ENCODE measurements at places on chromosomes 12 and 14.

DNA sequence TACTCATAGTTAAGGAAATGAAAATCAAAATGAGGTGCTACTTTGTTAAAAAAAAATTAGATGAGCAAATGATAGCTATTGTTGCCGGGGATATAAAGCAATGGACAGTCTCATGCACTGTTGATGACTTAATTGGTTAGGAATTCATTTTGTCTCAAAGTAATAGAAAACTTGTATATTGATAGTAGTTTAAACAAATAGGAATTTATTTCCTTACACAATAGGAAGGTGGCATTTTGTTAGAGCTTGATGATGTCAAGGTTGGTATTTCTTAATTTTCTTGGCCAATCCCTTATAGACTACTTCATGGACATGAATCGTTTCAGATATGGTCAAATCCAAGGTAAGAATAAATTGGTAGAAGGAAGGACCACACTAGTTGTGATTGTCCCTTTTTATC, 7.8 kb downstream of the PRPF39 start:
- DNase-seq, result no peak

- DNase-seq, result no peak
Observed at GRCh38 chr12:109656743-109657142, 56.9 kb upstream of the FAM222A start.

DNA sequence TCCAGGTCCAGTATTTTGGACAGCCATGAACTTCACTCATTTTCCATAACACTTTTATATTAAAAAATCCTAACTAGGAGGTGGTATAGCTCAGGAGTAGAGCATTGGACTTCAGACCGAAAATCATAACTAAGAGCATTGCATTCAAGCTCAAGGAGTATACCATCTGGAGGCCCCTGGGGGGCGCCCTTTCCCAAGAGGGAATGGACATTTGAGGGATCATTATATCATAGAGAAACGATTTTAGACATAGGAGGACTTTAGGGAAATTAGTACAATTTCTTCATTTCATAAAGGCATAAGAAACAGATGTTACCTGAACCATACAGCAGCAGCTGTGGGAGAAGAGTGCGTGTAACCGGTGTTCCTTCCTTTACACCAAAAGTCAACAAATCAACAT, 5.2 kb upstream of the ATG14 start:
- DNase-seq, result no peak

- DNase-seq, result no peak
Observed at GRCh38 chr14:78075555-78076277, 94.5 kb upstream of the NRXN3 start.

DNA sequence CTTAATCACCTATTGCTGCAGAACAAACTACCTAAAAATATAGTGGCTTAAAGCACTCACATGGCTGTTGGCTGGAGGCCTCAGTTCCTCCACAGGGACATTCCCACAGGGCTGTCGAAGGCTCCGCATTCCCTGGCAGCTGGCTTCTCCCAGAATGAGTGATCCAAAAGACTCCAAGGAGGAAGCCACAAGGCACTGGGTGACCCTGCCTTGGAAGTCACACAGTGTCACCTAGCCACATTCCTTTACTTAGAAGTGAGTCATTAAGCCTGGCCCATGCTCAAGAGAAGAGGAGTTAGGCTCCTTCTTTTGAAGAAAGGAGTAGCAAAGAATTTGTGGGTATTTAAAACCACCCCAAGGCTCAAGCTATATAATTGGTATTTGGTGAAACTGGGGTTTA, 63.9 kb upstream of the MAP1LC3B2 start:
- DNase-seq, result no peak

- peak; percentile 45 for DNase-seq
Observed at GRCh38 chr14:91008759-91009409, 51.6 kb downstream of the RPS6KA5 start.

GRCh38 chr14:22113401-22113800, 439.8 kb upstream of the OR4E1 start:
- no peak for DNase-seq

- no peak for DNase-seq
Observed at GRCh38 chr12:24688601-24689000, 260.3 kb downstream of the BCAT1 start.

GRCh38 chr12:131872154-131873051, 22.0 kb upstream of the ULK1 start:
- no peak for DNase-seq

GRCh38 chr12:131867471-131867870, 27.0 kb upstream of the ULK1 start:
- DNase-seq, result no peak

DNA sequence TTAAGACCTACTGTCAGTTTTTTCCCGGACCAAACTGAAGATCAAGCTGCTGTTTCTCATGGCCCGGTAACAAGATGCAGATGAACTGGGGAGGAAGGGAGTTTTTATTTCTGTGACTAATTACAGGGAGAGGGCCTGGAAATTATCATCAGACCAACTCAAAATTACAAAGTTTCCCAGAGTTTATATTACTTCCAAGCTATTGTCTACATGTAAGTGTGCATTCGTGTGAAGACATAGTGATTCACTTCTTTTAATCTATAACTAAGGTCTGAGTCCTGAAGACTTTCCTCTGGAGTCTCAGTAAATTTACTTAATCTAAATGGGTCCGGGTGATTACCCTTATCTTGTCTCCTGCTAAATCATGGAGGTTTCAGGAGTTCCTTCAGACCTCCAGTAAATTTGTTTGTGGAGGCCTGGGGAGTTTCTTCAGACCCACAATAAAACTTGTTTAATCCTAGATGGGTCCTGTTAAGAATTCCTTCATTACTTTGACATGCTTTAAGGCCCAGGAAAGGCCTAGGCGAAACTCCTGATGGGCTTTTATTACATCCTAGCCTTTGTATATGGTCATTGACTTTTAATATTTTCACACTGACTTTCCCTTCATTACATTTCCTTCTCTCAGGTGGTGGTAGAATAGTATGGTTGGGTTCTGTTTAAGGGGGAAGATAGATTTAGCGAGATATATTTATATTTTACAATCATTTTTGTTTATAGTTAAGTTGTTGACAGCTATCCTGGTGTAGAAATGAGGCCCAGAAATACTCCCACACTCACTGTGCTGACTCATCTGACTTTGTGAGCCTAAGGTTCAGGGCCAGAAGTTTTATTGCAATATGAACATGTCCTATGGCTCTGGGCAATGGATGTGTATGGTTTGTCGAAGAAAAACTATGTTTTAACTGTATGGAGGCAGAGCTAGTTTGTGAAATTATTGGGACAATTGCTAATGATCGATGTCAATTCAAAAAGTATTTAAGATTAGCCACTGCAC, 627.0 kb upstream of the FBXO33 start:
- DNase-seq, result no peak

GRCh38 chr14:87630846-87631245, 362.1 kb downstream of the GALC start:
- DNase-seq, result no peak

- DNase-seq, result no peak
Observed at GRCh38 chr14:94650806-94651805, 38.9 kb downstream of the SERPINA3 start.

GRCh38 chr12:46786774-46787173, 39.0 kb downstream of the SLC38A4 start:
- DNase-seq, result no peak

DNA sequence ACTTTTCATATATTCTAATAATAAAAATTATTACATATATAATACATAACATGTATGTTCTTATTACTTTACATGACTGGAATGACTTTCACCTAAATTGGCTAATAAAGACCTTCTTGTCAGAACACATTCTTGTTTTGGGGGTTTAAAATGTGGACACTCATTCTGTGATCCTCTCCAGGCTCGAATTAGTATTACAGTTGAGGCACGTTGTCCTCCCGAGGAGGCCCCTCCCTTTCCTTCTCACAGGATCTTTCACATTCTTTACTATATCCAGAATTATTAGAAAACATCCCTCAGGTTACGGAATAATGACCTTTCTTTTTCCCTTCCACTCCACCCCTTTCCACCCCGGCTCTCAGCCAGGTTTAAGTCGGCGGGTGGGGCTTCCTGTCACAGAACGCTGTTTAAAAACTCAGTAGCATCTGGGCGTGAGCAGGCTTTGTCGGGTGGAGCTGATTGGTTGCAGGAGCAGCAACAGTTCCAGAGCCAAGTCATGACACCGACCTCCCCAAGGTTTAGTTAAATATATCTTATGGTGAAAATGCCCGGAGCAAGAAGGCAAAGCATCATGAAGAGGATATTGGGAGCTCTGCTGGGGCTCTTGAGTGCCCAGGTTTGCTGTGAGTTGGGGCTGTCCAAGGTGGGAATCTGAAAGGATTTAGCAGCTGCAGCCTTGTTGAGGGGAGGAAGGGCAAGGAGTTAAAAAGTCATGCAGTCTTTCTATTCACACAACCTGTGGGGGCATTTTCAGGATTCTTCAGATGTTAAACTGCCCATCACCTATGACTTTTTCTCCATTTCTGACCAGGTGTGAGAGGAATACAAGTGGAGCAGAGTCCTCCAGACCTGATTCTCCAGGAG, 396.7 kb upstream of the OR4E1 start:
- peak; percentile 67 for DNase-seq

DNA sequence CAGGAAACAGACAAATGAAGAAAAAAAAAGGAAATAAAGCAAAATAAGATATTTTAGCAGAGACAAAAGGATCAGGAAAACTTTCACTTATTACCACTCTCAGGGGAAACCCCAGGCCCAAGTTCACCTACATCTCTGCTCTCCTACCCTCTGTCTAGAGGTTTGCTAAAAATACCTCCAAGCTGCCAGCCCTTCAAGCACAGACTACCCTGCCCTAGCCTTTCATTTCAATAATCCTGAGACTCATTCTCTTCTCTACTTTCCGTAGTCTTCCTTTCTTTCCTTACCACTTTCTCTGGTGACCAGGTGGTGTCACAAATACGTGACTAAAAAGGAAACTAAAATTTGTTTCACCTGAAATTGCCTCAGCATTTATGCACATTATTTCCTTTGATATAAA, 33.8 kb downstream of the RPAP3 start:
- DNase-seq, result no peak

DNA sequence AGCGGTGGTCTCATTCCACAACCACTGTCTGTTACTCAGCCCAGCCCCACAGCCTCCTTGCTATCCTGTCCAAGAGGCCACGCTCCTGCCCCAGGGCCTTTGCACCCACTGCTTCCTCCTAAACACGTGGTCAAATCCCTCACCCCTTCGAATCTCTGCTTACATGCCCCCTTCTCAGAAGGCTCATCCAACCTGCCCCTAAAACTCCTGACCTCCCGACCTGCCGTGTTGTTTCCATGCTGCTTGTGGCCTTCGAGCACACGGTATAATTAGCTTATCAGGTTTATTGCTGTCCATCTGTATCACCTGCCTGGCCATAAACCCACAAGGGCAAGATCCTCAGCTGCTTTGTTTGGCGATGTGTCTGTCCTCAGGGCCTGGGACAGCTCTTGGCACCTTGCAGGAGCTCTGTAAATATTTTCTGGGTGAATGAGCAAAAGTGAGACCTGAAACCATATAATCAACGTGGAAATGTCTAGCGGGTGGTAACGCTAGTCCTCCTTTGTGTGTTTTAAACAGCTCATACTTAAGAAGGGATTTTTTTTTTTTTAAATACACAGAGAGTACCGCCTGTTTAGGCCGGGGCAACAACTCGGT, 36.0 kb downstream of the SCARB1 start:
- DNase-seq, result peak; percentile 15
